ENCODE measurements at places on chromosomes 1 and 21.

DNA sequence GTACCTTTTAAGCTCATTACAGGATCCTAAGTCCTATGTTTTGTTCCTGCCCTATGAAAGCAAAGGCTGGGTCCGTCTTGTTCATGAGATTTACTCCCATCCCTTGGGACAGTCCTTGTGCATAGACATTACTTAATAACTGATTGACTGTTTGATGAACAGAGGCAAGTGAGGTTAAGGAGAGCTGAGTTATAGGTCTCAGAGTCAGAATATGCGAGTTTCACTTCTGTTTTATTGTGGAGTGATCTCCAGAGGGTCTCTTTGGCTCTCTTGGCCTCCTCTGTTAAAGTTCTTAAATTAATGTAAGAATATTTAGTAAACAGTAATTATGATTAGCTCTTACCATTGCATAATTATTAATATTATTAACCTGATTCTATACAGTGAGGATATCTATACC lies 52.6 kb downstream of the BRINP2 start:
- no peak for DNase-seq

- DNase-seq, result no peak
Observed at GRCh38 chr1:91784191-91784590, 101.8 kb downstream of the TGFBR3 start.

DNA sequence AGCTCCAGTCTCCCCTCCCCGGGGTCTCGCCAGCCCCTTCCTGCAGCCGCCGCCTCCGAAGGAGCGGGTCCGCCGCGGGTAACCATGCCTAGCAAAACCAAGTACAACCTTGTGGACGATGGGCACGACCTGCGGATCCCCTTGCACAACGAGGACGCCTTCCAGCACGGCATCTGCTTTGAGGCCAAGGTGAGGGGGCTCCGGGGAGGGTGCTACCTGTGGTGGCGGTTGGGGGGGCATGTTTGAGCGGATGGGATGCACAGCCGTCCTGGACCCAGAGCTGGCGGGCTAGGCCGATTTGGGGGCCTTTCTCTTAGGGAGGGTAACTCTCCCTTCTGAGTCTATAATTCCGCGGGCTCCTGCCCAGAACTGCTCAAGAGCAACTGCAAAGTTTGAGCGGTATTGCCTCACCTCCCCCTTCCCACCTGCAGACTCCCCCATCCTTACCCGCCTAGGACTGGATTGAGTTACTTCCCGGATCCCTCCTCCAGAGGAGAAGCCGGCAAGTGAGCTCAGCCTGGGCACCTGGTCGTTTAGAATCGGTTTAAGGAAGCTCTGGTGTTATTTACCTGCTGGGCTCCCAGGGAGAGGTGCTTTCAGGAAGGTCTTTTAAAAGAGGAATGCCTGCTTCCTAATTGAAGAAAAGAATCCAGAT lies 730 bp downstream of the NOS1AP start:
- DNase-seq, result no peak

- DNase-seq, result no peak
Observed at GRCh38 chr1:37174341-37174740, 140.0 kb upstream of the GRIK3 start.

GRCh38 chr1:19210772-19211549 lies 895 bp upstream of the UBR4 start:
- peak; percentile 9 for DNase-seq

DNA sequence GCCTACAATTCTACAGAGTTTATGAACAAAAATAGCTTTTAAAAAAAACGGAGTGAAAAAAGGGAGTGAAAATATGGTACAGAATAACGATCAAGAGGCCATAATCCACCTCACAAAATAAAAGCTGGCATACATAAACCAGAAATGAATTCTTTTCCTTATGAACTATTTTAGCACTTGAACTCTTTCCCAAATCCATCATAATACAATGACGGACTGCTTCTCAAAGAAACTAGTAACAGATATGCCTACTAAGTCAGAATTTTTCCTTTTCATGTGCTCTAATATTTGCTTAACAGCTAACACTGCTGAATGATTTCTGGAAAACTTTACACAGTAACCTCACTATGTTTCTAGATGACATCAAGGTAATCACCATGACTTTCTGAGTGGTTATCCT lies 144.0 kb downstream of the EIF4G3 start:
- no peak for DNase-seq

GRCh38 chr1:17419626-17420328 lies 19.7 kb downstream of the RCC2 start:
- peak; percentile 20 for DNase-seq

GRCh38 chr1:2135441-2135841 lies 59.1 kb downstream of the FAAP20 start:
- DNase-seq, result peak; percentile 97

- DNase-seq, result peak; percentile 65
Observed at GRCh38 chr1:34763142-34763781, 3.7 kb downstream of the GJB4 start.

DNA sequence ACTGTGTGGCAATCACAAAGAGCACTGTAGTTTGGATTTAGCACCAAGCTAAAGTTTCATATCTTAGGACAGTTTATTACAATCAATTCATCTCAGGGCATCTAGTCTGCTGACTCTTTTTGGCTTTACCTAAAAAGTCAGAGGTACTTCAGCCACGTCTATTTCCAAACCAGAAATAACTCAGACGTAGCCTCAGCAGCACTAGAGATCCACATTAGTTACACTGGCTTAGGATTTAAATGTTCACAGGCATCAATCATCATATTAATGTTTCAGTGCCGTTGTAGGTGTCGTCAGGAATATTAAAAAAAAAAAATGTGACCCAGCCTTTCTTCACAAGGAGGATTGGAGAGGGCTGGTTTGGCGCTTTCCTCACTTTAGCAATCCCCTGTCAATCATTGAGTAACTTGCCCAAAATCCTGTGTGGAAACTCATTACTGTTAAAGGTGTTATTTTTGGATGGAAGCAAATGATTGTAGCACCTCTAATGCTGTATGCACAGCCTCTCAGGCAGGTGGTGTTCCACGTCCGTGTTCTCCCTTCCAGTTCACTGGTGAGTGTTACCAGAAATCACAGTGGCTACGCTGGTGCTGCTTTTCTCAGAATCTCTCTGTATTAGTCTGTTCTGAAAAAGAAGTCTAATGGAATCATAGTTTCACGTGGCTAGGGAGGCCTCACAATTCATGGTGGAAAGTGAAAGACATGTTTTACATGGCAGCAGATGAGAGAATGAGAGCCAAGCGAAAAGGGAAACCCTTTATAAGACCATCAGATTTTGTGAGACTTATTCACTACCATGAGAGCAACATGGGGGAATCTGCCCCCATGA lies 45.4 kb downstream of the NEK7 start:
- DNase-seq, result no peak

DNA sequence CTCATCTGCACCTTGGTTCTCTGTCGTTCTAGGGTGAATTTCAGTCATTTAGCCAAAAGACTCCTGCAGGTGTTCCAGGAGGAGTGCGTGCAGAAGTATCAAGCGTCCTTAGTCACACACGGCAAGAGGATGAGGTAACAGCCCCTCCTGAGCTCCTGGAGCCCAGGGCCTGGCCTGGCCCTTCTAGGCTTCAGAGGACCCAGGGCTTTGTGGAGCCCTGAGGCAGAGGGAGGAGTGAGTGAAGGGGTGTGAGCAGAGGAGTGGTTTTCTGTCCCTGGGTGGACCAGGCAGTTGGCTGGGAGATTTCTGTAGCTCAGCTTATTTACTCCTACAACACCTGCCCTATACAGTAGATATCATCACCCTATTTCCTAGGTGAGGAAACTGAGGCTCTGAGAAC lies 15.7 kb upstream of the RASSF5 start:
- no peak for DNase-seq

DNA sequence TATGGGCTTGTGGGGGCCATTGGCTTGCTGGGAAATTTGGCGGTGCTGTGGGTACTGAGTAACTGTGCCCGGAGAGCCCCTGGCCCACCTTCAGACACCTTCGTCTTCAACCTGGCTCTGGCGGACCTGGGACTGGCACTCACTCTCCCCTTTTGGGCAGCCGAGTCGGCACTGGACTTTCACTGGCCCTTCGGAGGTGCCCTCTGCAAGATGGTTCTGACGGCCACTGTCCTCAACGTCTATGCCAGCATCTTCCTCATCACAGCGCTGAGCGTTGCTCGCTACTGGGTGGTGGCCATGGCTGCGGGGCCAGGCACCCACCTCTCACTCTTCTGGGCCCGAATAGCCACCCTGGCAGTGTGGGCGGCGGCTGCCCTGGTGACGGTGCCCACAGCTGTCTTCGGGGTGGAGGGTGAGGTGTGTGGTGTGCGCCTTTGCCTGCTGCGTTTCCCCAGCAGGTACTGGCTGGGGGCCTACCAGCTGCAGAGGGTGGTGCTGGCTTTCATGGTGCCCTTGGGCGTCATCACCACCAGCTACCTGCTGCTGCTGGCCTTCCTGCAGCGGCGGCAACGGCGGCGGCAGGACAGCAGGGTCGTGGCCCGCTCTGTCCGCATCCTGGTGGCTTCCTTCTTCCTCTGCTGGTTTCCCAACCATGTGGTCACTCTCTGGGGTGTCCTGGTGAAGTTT lies 550 bp downstream of the RXFP4 start:
- no peak for DNase-seq

- DNase-seq, result no peak
Observed at GRCh38 chr1:89762386-89762778, 58.5 kb upstream of the LRRC8D start.

Measured in HFFc6 (cell line).